WTC11 (cell line): ENCODE measurements at places on chromosomes 7 and 10.

DNA sequence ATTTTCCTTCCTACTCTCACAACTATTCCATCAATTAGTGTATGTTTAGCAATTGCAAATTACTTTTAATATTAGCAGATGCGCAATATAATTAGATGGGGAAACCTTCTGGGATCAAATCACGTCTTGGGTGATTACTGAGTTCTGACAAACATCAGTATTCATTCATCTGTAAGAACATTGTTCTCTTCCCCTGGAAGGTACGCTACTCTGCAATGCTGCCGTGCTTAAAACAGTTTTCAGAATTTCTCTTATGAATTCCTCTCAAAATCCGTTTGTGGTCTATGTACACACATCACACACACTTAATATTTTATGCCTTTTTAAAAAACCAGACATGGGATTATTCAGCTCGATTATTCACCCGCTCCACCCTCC, 237.5 kb upstream of the NEBL start:
- no peak for DNase-seq

DNA sequence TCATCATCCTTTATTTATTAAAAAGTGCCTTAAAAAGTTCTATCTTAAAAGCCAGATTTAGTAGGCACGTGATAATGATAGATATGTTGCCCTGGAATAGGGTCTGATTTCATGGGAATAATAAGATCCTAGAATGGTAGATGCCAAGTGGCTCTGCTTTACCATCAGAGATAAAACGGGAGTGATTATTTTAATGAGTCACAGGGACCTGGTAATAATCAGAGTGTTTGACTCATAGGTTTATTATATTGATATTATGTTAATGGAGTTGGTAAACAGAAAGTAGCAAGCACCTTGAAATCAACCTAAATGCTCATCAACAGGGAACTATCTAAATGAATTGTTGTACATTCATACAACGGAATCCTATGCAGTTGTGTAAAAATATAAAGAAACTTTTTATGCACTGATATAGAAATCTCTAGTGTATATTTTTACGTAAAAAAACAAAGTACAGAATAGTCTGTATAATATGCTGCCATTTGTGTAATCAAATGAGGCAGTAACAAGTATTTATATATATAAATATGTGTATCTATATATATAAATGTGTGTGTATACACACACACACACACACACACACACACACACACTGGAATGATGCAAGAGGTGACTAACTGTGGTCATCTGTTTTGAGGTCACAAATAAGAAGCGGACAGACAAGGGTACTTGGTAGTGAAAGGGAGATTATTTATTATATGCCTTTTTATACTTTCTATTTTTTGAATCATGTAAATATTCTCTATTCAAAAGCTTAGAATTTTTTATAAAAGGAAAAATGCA, 78.6 kb upstream of the DYNC1I1 start:
- no peak for DNase-seq

GRCh38 chr7:70698219-70698832, 433.6 kb upstream of the GALNT17 start:
- DNase-seq = no peak

GRCh38 chr10:101529725-101530553, 58.1 kb downstream of the POLL start:
- DNase-seq = no peak

DNA sequence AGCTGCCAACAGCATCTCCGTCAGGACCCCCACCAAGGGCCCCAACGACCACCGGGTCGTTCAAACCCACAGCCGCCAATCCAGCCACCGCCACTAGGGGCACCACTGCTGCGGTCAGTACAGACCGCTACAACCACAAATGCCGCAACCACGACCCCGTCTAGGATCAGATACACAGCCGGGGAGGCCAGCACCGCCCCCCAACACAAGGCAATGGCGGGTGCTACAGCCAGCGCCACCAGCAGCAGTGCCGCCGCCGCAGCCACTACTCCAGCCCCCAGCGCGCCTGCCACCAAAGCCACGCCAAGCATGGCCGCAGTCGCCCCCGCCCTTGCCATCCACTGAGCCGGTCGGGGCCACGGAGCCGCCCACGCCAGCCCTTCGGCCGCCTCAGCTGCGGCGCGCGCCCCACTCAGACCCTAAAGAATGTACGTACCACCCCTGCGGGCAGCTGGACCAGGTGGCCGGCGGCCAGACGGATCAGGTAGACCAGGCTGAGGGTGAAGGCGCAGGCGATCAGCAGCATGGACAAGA, 473 bp downstream of the CYP51A1 start:
- peak; percentile 95 for DNase-seq

DNA sequence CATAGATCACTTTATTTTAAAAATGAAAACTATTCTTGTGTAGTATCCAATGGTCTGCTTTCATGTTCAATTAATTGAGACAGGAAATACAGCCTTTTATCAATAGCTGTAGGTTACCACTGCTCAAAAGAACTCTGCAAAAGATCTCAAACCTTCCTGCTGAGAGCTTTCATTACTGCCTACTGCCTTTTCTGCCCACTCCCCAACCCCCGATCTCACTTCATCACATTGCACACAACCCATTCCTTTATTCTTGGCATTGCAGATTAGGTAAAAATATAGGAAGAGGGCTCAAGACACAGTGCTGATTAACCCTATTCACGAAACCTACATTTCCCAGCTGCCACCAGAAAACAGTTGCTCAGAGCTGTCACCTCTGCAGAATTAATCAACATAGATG, 171.4 kb downstream of the BTAF1 start:
- DNase-seq = no peak

DNA sequence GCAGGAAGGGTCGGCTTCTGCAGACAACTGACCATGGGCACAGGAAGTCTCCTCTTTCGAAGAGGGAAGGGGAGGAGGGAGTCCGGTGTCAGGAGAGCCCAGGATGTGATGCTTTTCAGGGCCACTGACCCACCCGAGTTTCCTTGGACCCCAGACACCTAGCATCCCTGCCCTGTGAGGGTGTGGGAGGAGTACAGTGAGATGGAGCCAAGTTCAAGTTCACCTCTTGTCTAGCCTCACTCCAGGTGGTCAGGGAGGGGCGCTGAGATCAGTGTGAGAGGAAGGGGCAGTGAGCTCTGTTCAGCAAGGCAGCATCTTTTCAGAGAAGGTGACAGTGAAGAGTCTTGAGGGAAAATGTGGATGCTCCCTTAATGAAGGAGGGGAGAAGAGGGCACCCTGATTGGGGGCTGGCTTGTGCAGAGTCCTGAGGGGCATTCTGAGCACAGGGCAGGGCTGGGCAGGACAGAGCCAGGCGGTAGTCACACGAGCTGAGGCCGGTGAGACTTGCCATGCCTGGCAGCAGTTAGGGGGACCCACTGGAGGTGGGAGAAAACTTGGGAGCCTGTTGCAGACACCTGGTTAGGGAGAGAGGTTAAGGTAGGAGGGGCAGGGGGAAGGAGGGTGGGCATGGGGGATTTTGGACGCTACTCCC, 49.7 kb downstream of the ADCY1 start:
- no peak for DNase-seq

DNA sequence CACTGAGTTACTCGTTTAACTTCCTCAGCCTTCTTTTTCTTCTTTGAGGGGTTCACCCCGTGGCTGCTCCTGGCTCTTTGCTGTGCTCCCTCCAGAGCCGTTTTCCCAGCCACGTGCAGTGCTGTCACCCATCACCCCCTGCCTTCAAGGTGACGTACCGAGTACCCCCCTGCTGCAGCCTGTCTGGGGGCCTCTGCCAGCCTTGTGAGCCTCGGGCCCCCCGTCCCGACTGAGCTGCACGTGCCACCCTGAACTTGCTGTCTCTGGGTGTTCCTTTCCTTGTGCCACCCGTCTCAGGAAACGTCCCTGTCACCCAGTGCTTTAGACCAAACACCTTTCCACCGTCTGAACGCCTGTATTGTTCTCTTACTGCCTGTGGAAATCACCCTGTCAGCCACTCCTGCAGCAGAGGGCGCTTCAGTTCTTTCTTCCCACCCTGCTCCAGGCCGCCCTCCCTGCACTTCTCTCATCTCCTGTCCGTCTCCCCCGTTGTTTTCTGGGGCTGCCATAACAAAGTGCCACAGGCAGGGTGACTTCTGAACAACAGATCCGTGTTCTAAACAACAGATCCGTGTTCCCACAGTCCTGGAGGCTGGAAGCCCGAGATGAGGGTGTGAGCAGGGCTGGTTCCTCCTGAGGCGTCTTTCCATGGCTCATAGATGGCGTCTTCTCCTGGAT, 44.6 kb downstream of the WDR37 start:
- DNase-seq = peak; percentile 59

GRCh38 chr7:85765698-85766298, 578.9 kb upstream of the SEMA3D start:
- DNase-seq = no peak

DNA sequence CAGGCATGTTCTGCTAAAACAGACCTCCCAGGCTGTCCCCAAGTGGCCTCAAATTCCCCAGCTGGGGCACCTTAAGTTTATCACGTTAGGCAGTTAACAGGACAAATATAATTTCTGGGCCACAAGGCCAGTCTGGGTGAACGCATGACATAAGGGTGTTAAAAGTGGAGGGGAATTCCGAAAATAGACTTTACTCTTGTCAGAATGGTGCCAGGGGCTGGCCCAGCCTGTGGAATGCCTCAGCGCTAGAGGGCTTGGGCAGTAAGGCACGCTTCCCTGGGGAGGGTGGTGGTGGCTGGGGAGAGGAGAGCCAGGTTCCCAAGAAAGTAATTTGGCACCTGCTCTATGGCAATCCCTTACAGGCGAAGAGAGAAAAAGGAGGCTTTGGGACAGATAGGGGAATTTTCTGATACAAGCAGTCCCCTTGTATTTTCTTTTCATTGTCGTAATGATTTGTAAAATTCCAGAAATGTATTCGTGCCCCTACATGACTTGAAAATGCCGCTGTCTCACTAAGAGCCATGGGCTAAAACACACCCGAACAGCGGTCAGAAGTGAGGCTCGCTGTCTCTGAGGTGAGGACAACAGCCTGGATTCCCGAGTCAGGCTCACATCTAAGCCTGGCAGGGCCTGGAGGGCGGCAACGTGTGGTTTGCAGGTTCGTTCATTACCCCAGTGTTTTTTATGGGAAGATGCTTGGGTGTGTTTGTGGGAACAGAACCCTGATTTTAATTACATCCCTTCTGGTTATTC, 463.2 kb upstream of the GALNT17 start:
- DNase-seq = no peak

DNA sequence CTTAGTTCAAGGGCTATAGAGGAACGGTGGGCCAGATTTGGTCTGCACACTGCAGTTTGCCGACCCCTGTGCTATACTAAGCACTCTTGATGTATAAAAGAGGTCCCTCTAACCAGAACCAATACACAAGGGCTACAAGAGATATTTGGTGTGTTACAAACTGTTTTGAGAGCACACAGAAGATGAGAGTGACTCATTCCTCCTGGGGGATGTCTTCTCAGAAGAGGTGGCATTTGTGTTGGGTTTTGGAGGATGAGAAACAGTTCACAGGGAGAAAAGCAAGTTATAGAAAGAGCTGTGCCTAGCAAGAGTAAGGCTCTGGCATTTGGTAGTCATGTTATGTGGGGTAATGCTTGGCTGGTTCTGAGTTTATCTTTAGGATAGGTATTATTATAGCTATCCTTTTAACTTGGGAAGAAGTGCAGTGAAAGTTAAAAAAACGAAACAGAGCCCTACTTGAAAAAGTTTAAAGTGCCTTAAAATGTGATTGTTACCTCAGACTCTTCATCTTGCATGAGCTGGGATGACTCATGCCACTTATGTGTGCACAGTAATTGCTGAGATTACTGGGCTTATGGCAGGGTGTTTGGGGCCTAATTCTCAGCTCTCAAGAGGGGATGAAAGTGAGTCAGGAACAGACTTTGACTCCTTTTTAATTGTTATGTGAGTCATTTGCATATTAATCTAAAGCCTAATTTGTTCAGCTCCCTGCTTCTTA, 160.4 kb downstream of the KIF20B start:
- no peak for DNase-seq

- no peak for DNase-seq
Measured at GRCh38 chr7:54015251-54015650, 526.9 kb upstream of the VSTM2A start.
